ENCODE measurements at places on chromosomes 12 and 14. TPM values are rescaled to one million over a fixed set of nuclear protein-coding genes. Genes with fewer than 3 reads are reported as not detected.

The SLC5A8 gene
- polyA plus RNA-seq = 3.4 TPM

The VPS33A gene
- polyA plus RNA-seq = 8.1 TPM

The ZNF140 gene
- 14.0 TPM for polyA plus RNA-seq

The NOC4L gene
- 27.8 TPM for polyA plus RNA-seq

The STAT2 gene
- polyA plus RNA-seq = 67.2 TPM

The ACSM4 gene
- polyA plus RNA-seq = not detected

The DCAF4 gene
- polyA plus RNA-seq = 5.2 TPM

The HAL gene
- 7.9 TPM for polyA plus RNA-seq

Data from lung (tissue), 17 donors.